ENCODE measurements at places on chromosomes 2 and 18.

DNA sequence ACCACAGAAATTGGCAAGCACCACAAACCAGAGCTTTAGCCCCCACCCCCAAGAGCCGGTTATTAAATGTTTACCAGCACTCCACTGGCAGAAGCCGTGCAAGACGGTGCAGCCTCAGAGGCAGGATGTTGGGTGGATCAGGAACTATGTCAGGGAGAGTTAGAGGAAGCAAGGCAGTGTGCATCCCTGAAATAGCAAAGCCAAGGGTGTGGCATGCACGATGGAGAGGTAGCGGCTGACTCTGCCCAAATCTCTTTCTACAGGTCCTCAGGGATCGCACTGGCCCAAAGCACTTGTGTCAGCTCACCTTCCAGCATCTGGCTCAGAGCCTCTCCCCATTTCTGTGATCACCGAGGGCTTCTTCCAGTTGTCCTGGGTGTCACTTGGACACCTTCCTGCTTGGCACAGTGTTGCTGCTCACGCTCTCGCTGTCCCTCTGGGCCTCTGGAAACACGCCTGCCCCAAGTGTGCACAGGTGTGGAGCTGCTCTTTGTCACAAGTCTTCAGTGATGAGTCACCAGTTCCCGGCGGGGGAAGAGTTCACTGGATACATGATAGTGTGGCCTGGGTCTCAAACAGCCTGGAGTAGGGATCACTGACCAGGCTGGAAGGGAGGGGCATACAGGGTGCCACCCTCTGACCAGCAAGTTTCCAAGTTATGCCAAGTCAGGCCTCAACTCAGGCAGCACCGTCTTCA is 17.3 kb upstream of the B3GNT7 start:
- DNase-seq: peak; percentile 80

DNA sequence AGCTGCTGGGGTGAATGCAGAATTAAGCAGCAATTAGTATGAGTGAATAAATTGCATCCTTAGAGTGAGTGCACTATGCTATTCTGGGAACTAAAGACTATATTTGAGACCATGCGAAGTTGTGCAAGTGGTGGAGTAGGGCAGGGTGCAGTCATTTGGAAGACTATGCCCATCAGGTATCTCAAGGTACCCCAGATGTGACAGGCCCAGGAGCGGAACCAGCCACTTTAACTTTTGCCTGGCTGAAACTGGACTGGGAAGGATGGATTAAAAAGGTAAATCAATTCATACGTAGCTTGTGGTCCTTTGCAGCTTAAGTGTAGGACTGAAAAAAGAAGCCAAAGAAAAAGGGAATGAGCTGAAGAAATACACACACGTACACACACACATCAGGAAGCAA is 1.7 kb downstream of the KYNU start:
- no peak for DNase-seq

- no peak for DNase-seq
These were observed 82.8 kb upstream of the RPL31 start for GRCh38 chr2:100919316-100919715.

GRCh38 chr2:23636426-23636825 is 251.4 kb downstream of the KLHL29 start:
- no peak for DNase-seq

DNA sequence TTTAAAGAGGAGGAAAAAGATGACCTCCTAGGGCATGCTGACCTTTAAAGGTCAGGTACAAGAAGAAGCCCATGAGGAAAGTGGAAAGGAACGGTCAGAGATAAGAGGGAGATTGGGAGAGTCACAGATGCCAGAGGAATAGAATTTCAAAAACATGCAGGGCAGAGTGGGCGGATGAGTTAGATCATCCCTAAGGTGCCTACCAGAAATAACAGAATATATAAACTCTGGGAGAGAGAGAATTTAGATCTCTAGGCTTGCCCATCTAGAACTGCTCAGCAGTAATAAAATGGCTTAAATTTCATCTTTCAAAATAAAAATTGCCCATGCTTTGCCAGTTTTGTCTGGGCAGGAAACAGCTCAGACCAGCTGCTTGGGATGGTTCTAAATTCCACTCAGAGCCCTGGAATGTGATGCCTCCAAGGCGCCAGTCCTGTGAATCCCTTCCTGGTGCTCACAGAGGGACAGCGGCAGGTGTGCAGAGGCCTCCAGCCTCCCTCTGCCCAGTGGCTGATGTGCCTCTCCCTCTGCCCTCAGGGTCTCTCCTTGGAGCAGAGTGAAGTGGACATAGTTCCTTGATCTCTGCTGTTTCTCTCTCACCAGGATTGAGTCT is 130.9 kb downstream of the ANTXR1 start:
- DNase-seq: no peak

DNA sequence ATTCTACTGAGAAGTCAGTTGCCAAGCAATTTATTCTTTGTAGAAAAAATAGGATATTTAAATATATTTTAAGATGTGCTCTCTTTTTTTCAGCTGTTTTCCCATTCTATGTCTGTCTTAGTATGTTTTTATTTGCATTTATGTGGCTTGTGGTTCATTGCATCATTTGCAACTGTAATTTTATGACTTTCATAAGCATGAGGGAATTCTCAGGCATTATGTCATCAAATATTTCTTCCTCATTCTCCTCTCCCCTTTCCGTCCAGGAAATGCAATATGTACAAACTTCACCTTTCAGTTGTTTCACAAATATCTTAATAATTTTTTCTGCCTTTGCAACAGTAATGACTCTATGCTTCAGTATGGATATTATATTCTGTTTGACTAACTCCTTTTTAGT is 560.2 kb upstream of the LRATD1 start:
- no peak for DNase-seq

DNA sequence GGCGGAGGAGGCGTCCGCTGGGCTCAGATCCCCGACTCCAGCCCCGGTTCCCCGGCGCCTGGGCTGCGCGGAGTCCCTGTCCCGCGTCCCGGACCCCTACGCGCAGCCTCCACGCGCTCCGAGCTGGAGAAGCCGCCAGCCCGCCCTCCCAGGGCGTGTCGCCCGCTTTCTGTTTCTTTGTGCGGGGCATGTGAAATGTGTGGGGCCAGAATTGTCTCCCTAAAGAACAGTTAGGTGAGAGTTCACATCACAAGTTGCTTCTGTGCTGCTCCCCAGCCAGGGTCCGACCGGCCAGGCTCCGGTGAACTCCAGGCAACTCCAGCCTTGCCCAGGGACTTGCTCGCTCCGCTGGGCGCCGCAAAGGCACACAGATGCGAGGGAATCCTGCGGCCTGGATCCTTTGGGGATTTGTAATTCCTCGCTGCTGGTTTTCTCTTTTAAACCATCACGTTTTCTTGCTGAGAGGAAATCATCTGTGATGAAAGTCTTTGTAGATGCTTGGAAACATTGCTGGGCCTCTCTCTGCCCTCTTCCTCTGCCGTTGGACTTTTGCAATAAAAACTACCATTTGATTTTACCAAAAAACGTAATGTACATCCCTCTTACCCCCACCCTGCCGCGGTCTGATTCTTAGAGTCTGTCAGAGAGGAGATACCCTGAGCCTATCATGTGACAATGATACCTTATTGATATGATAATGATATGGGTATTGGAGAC is 631 bp downstream of the GYPC start:
- DNase-seq: no peak

GRCh38 chr2:220198896-220199295 is 571.5 kb downstream of the SLC4A3 start:
- no peak for DNase-seq

DNA sequence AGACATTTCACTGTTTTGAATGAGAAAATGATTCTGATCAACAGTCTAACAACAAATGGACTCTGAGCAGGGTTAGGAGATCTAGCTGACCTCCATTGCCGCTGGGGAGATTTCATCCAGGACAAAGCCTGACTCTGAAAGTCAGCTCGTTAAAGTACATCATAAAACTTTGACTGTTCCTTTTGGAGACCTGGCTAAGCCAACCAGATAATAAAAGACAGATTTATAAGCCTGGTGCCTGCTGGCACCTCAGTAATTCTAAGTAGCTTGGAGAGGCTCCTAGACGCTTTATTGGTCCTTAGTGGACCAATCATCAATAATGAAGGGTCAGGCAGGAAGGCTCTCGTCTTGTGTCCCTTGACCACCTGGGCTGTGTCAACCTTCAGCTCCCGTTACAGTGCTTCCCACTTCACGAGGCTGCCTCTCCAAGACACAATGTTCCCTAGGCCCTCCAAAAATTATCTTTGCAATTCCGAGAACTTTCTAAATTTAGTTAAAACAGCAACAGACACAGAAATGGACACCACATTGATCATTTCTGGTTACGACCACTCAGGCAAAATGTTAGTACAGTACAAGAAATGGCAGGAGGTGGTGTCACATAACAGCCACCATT is 47.9 kb upstream of the PMAIP1 start:
- no peak for DNase-seq

Data from mucosa of gallbladder (tissue), 1 donor.